ENCODE measurements at places on chromosomes 4 and X. TPM values are rescaled to one million over a fixed set of nuclear protein-coding genes. Genes with fewer than 3 reads are reported as not detected.

DNA sequence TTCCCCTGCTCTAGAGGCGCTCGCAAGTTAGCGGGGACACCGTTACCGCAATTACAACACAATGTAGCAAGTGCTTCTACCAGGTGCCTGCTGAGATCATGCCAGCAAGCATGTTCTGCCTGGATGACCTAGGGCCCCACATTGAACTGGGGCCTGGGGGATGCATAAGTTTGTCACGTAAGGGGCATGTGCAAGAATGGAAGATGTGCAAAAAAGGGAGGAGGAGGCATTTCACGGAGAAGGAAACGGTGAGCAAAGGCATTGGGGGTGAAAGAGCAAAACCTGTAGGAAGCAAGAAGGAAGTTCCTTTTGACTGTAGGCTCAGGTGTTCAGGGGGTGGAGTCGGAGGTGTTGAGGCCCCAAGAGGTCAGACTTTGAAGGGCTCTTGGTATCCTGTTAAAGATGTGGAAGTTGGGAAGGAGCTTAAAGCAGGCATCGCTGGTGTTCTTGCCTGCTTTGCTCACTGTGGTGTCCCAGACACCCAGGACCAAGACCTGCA, 602 bp upstream of the SCARB2 start:
- H3K4me1 ChIP-seq, result peaks cover 71% of the 10 kb centered on the region
- no peaks in the 10 kb centered on the region for H3K27me3 ChIP-seq
- H3K27ac ChIP-seq, result peak overlapping the region; percentile 97
- no peaks in the 10 kb centered on the region for H3K36me3 ChIP-seq
- no peak for DNase-seq
- peak overlapping the region; percentile 95 for H3K4me3 ChIP-seq

DNA sequence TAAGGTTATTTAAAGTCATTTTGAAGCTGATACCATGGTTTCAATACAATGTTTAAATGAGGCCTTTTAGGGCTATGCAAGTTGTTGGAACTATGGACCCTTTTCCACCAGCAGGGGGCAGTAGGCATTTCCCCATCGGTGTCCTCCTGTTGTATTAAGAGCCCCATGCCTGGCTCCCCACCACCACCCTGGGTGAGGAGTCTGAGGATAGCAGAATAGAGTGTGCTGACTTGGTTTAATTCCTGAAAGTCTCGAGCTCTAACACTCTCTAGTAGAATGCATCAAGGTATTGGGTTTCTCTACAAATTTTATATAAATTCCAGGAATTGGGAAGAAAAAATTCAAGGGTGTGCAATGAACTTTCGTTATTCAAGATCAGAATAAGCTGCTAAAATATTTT, 234.8 kb upstream of the JADE1 start:
- peak; percentile 57 for DNase-seq
- no peak overlapping the region for H3K27ac ChIP-seq
- H3K36me3 ChIP-seq, result no peaks in the 10 kb centered on the region
- H3K4me1 ChIP-seq, result peaks cover 28% of the 10 kb centered on the region
- H3K4me3 ChIP-seq, result no peak overlapping the region

- H3K27ac ChIP-seq, result no peak overlapping the region
- peak overlapping the region; percentile 56 for H3K4me3 ChIP-seq
- DNase-seq, result no peak
- no peaks in the 10 kb centered on the region for H3K36me3 ChIP-seq
- no peaks in the 10 kb centered on the region for H3K4me1 ChIP-seq
- peaks cover 17% of the 10 kb centered on the region for H3K27me3 ChIP-seq
Observed at GRCh38 chrX:79367907-79368306, 773 bp upstream of the ITM2A start.

- no peak for DNase-seq
- peaks cover 44% of the 10 kb centered on the region for H3K4me1 ChIP-seq
- peak overlapping the region; percentile 56 for H3K27ac ChIP-seq
- H3K27me3 ChIP-seq, result no peaks in the 10 kb centered on the region
- no peaks in the 10 kb centered on the region for H3K36me3 ChIP-seq
- no peak overlapping the region for H3K4me3 ChIP-seq
Observed at GRCh38 chr4:151541389-151542071, 132.6 kb downstream of the FHIP1A start.

DNA sequence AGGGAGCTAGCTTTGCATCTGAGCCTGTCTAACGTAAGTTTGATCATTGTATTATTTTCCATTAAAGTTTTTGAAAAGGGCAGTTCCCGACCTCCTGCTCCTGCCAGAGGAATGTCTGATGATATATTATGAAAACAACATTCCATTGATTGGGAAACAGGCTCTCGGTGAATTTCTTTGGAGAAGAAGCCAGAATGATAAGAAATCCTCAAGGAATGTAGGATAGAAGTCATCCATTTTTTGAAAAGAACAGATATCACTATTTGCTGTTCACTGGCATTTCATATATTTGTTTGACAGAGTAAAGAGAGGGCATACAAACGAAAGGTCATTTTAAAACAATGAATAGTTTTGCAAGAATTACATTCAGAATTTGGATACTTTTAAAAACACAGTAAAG, 781.0 kb upstream of the HTR2C start:
- H3K4me1 ChIP-seq, result no peaks in the 10 kb centered on the region
- peaks cover 23% of the 10 kb centered on the region for H3K27me3 ChIP-seq
- no peaks in the 10 kb centered on the region for H3K36me3 ChIP-seq
- no peak for DNase-seq
- H3K27ac ChIP-seq, result no peak overlapping the region
- no peak overlapping the region for H3K4me3 ChIP-seq

- no peak overlapping the region for H3K4me3 ChIP-seq
- no peak for DNase-seq
- no peaks in the 10 kb centered on the region for H3K27me3 ChIP-seq
- no peaks in the 10 kb centered on the region for H3K36me3 ChIP-seq
- H3K4me1 ChIP-seq, result no peaks in the 10 kb centered on the region
- H3K27ac ChIP-seq, result no peak overlapping the region
Observed at GRCh38 chr4:83709627-83710026, 173.7 kb downstream of the GPAT3 start.

DNA sequence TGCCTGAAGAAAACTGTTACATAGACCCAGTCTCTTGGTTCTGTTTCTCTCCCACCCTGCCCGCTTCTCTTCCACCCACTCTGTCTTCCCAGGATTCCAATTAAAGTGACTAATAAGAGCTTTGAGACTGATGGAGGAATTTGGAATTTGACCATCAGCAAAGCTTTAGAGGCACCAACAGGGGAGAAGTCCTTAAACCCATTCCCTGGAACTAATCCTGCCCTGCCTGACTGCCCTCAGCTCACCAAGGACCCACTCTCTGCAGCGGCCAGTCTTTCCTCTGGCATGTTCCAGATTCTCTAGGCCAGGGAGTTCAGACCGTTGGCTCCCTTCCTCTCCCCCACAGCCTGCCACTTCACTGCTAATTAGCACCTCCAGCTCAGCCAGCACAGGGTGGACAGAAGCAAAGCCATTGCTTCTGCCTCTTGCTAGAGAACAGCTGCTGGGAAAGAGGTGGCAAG, 23.9 kb downstream of the SCD5 start:
- H3K4me1 ChIP-seq, result no peaks in the 10 kb centered on the region
- no peaks in the 10 kb centered on the region for H3K36me3 ChIP-seq
- H3K27me3 ChIP-seq, result no peaks in the 10 kb centered on the region
- no peak overlapping the region for H3K4me3 ChIP-seq
- DNase-seq, result no peak

- DNase-seq, result no peak
- H3K36me3 ChIP-seq, result no peaks in the 10 kb centered on the region
- peak overlapping the region; percentile 84 for H3K4me3 ChIP-seq
Observed at GRCh38 chr4:39045827-39046221, 13.6 kb upstream of the TMEM156 start.

DNA sequence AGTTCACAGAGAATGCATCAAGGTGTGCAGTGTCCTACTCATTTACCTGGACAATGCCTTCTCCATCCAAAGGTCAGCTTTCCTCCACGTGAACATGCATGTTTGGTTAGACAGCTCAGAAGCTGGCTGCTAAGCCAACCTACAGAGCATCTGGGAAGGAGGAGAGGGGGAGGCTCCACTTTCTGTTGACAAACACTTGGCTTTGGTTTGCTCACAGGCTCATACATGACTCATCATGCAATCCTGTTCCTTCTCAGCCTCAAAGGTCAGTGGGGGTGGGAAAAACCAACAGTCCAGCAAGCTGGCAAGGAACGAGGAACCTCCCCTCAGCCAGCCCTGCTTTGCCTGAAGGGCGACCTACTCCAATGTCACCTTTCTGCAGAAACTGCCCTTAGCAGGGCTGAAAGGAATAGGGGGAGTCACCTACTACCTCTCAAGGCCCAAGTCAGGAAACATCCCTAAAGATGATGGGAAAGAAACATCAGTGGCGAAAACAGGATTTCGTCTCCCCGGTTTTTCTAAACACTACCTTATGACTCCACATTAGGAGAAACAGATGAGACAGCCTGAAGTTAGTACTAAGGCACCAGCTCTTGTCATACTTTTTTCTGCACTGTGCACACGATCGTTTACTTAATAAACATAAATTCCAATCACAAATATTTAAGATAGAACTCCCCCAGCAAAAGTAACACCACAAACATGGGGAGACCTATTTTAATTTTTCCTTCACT, 37.9 kb downstream of the RELL1 start:
- DNase-seq, result peak; percentile 58
- peaks cover 18% of the 10 kb centered on the region for H3K4me1 ChIP-seq
- peak overlapping the region; percentile 62 for H3K27ac ChIP-seq
- no peak overlapping the region for H3K4me3 ChIP-seq

DNA sequence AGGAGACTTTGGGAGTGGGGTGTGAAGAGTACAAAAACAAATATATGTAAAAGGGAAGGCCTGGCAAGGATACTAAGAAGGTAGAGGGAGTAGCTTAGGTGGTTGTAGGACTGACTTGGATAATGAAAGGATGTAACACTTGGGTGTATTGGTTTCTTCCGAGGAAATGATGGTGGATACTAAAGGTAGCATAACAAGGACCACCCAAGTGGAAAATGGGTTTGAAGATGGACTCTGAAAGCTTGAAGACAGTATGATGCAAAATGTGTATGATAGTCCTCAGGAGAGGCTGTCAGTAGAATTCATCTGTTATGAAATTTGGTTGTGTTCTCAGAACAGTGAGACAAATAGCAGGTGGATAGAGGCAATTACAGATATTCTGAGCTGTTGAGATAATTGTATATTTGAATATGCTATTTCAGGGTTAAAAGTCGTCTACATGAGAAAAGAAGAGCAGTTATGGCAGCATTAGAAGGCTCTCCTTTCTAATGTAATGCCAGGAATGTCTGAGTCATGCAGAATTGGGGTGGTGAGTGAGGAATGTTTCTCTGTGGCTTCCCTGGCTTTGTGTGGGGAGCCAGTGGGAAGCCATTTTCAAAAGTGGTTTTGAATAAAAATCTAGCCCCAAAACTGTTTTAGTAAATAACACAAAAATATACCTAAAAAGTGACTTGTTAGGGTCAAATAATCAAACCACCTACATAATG, 75.6 kb downstream of the FHIP1A start:
- H3K27ac ChIP-seq, result peak overlapping the region; percentile 66
- peaks cover 16% of the 10 kb centered on the region for H3K4me1 ChIP-seq
- DNase-seq, result no peak
- H3K27me3 ChIP-seq, result no peaks in the 10 kb centered on the region
- no peak overlapping the region for H3K4me3 ChIP-seq
- H3K36me3 ChIP-seq, result no peaks in the 10 kb centered on the region

- DNase-seq, result no peak
- no peaks in the 10 kb centered on the region for H3K36me3 ChIP-seq
- H3K4me3 ChIP-seq, result no peak overlapping the region
- H3K4me1 ChIP-seq, result peaks cover 14% of the 10 kb centered on the region
- no peaks in the 10 kb centered on the region for H3K27me3 ChIP-seq
- no peak overlapping the region for H3K27ac ChIP-seq
Observed at GRCh38 chr4:81919223-81919622, 447.5 kb upstream of the RASGEF1B start.

- DNase-seq, result no peak
- no peaks in the 10 kb centered on the region for H3K4me1 ChIP-seq
- no peaks in the 10 kb centered on the region for H3K36me3 ChIP-seq
- no peak overlapping the region for H3K27ac ChIP-seq
- H3K27me3 ChIP-seq, result no peaks in the 10 kb centered on the region
Observed at GRCh38 chr4:105845559-105845958, 49.7 kb upstream of the NPNT start.

GRCh38 chrX:3938587-3938986, 225.1 kb upstream of the PRKX start:
- H3K27ac ChIP-seq, result no peak overlapping the region
- H3K27me3 ChIP-seq, result no peaks in the 10 kb centered on the region
- H3K36me3 ChIP-seq, result no peaks in the 10 kb centered on the region
- no peak overlapping the region for H3K4me3 ChIP-seq

- H3K27me3 ChIP-seq, result no peaks in the 10 kb centered on the region
- H3K4me3 ChIP-seq, result no peak overlapping the region
- no peak overlapping the region for H3K27ac ChIP-seq
- DNase-seq, result no peak
- H3K4me1 ChIP-seq, result no peaks in the 10 kb centered on the region
- no peaks in the 10 kb centered on the region for H3K36me3 ChIP-seq
Observed at GRCh38 chr4:162011089-162011488, 152.7 kb downstream of the FSTL5 start.

- no peak overlapping the region for H3K4me3 ChIP-seq
- DNase-seq, result no peak
- H3K27me3 ChIP-seq, result no peaks in the 10 kb centered on the region
- H3K4me1 ChIP-seq, result peaks cover 9% of the 10 kb centered on the region
Observed at GRCh38 chr4:24975510-24975909, 55.2 kb downstream of the LGI2 start.

Gene UGT8
- 0.05 TPM for polyA plus RNA-seq

Gene TLR10
- not detected for polyA plus RNA-seq

Gene SPATA4
- 1.2 TPM for polyA plus RNA-seq

Gene C4orf51
- polyA plus RNA-seq, result not detected

Gene GK2
- polyA plus RNA-seq, result not detected

Gene PPM1K
- 2.4 TPM for polyA plus RNA-seq

Gene F8A2
- not detected for polyA plus RNA-seq

Gene SPP1
- polyA plus RNA-seq, result 0.69 TPM

Data from psoas muscle (tissue), 8 donors.